ENCODE measurements at places on chromosomes 6 and 20.

- DNase-seq = no peak
Observed at GRCh38 chr6:44782892-44783291, 395.4 kb downstream of the CDC5L start.

DNA sequence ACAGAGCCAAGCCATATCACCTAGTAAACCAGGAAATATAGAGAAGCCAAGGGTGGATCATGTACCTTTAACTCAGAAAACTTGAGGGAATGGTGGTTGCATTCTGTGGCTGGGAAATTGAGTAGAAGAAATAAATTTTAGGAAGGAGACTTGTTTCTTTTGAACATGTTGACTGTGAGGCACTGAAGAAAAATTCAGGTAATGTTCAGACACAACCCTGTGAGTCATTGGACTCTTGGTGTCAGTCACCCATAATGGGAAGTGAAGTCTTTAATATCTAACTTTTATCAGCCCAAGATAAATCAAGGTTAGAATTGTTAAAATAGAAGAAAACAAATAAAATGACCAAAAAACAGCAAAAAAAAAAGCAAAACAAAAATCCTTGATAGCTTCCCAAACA, 98.8 kb upstream of the GRIK2 start:
- DNase-seq = no peak

DNA sequence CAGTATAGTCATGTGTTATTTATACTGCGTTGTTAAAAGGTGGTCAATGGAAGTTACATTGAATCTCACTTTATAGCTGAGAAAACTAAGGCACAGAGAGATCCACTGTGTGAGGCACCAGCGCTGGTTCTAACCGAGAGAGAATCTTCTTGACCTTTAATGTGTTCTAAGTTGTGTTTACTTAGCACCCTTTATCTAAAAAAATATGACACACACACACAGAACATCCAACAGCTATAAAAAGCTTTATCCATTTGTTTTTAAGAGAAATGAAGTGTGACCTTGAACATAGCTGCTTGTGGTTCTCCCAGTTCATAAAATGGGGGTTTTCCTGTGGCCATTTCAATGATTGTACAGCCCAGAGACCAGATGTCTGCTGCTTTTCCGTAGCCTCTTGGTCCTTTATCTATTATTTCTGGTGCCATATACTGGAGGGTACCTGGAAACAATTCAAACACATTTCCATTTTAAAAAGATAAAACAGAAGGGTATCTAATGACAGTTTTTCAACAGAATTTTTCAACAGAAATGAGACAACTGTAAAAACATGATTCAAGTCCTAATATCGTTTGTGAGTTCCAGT, 54.8 kb upstream of the MAP7 start:
- peak; percentile 41 for DNase-seq

DNA sequence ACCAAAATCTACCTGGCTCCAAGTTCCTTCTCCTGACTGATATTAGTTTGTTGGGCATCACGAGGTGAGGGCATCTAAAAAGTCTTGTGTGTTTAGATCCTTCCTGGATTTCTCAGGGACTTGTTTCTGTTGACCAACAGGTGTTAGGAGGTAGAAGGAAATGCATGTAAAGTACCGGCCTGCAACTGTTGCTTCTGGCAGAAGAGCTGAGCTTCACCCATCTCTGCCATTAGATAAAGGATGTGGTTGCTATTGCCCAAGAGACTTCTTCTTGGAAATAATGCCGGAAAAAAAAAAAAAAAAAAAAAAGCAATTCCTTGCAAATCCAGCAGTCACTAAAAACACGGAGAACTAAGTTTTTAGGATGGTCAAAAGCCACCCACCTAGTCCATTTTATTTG, 303.1 kb downstream of the CDH26 start:
- no peak for DNase-seq

DNA sequence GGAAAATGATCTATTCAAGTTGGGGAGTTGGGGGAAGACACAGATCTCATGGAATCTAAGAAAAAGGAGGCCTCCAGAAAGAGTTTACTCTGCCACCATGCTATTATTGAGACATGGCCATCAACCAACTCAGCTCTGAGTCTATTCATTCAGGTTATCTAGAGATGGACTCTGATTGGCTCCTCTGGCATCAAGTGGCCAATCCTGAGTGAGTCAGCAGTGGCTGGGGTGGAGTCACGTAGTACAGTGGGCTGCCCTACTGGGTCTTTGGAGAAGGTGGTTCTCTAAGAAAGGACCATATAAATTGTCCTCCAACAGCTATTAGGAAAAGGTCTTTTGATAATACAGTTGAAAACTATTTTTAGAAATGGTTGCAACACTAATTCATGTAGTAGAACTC, 42.1 kb downstream of the LYRM2 start:
- DNase-seq = peak; percentile 18

GRCh38 chr6:55997223-55997874, 122.0 kb upstream of the BMP5 start:
- peak; percentile 34 for DNase-seq

GRCh38 chr6:42154461-42155209, 12.2 kb upstream of the C6orf132 start:
- no peak for DNase-seq

DNA sequence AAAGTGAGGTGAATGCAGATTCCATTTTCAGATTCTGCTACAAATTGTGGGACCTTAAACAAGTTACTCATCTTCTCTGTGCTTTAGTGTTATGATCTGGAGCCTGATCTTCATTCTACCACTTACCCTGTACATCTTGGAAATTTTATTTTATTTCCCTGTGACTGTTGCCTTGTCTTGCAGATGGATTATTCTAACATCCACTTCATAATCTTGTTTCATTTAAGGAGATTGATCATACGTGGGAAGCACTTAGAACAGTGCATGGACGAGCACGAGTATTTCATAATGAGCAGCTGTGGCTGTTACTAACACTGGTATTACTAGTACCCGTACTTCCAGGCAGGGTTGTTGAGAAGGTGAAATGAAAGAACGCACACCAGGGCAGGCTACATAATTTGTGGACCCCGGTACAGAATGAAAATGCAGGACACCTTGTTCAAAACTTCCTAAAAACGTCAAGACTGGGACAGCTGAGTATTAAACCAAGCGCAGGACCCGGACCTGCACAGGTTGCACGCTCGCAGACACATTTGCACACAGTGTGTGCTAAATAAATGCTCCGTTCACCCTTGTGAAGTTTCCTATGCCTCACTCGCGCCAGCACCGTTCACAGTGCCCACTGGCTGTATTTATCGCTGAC, 535 bp upstream of the CCDC170 start:
- no peak for DNase-seq

DNA sequence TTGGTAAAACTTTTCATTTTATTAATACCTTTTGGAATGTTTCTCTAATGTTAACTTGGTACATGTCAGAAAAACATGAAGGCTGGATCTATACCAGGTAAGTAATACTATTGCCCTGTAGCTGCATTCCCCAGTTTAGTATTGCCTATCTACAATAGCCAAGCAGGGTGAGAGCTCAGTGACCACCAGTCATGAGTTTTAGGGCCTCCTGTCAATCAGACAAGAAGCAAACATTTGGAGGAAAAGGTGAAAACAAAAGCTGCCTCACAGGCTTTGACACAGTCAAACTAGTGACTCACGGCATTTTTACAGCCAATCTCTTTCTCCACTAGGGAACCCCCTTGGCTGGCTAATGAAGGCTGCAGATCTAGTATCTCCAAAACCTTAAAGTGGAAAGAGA, 9.5 kb upstream of the CDC5L start:
- DNase-seq = no peak

Measured in NCI-H69 (cell line).